NT2/D1 (cell line): ENCODE measurements at places on chromosomes 5 and 9.

DNA sequence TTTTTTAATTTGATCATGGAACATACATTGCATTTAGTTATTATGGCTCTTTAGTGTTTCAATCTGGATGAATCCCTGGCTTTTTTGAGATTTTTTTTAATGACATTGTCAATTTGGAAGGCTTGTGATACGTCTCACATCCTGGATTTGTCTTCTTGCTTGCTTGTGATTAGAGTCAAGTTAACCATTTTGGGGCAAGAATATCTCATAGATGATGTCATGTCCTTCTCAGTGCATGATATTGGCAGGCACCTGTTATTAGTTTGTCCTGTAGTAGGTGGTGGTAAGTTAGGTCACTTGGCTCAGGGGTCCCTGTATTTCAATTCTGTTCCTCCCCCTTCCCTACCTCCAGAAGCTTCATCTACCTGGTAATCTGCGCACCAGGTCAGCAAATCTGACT is 3.3 kb downstream of the PSD2 start:
- DNase-seq = no peak

- no peak for DNase-seq
Measured at GRCh38 chr5:112968411-112969106, 8.0 kb upstream of the DCP2 start.

- DNase-seq = no peak
Measured at GRCh38 chr5:50963971-50964745, 297.7 kb downstream of the PARP8 start.

DNA sequence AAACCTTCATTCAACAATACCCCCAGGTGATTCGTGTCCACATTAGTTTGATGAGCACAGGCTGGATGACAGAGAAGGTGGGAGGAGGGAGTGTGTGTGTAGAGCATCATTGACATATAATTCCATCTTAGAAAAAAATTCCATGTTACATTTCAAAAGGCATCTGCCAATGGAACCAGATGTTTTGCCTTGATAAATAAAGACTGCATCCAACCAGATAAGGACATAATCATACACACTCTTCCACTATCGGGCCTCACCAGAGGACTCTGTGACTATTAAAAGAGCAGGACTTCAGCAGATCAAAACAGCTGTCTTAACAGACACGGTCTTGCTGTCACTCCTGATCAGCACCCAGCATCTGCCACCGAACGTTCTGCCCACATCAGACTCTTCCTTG is 96.4 kb upstream of the SPIN1 start:
- DNase-seq = no peak

GRCh38 chr9:20219437-20219836 is 402.9 kb downstream of the MLLT3 start:
- no peak for DNase-seq

GRCh38 chr5:23994581-23995370 is 487.4 kb downstream of the PRDM9 start:
- DNase-seq = no peak

DNA sequence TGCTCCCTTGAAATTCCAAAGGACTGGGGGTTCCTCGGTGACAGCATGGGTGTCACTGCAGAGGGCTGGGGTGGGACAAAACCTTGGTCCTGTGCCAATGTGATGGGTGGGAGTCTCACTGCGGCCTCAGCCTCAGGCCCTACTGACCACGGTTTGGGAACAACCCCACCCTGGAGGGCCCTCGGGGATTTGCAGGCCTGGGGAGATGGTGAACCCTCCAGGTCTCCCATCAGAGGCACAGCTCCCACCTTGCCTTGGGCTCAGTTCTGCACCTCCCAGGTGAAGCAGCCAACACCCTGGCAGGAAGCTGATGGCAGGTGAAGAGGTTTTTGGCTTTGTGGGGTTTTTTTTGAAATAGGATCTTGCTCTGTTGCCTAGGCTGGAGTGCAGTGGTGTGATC is 286.8 kb downstream of the PBX3 start:
- DNase-seq = no peak
